ENCODE measurements at places on chromosomes 4 and X.

DNA sequence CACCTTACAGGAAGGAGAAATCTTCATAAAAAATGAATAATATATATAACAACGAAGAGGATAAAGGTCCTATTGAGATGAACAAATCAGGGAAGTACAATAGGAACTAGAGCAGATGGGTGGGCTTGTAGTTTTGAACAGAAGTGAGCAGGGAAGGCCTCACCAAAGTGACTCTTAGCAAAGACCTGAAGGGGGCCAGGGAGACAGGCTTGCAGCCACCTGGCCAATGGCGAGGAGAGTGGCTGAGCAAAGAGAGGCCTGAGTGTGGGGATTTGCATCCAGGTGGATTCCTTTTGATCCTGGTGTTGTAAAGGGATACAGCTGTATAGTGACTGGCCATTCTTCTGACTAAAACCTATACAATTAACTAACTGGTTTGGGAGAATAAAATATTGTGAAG is 354.1 kb downstream of the CAMK2D start:
- DNase-seq: no peak

- DNase-seq: no peak
These were observed 57.3 kb upstream of the AP1S2 start for GRCh38 chrX:15911734-15912550.

- DNase-seq: no peak
These were observed 17.1 kb downstream of the MSANTD1 start for GRCh38 chr4:3266076-3266475.

GRCh38 chr4:138894011-138894410 is 121.6 kb upstream of the NOCT start:
- DNase-seq: no peak

GRCh38 chrX:1041091-1041490 is 171.4 kb downstream of the CRLF2 start:
- DNase-seq: no peak

GRCh38 chr4:81343536-81343935 is 128.2 kb downstream of the RASGEF1B start:
- DNase-seq: no peak

GRCh38 chr4:170089274-170089667 is 485 bp downstream of the AADAT start:
- DNase-seq: no peak

DNA sequence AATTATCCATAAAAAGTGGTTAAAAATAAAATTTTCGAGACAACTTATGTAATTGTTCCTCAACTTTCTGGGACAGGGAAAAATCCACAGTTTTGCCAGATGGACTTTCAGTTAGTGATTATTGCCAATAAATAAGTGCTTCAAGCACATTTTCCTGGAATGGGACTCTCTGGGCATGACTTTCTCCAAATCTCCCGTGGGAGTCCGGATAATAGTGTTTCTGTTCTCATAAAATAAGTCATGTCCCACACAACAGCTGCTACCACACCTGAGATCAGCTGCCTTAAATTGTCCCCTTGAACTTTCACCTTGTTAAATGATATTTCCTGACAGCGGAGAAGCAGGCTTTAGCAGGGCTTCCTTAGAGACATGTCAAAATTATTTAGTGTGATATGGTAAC is 133.4 kb upstream of the NAP1L5 start:
- DNase-seq: no peak

DNA sequence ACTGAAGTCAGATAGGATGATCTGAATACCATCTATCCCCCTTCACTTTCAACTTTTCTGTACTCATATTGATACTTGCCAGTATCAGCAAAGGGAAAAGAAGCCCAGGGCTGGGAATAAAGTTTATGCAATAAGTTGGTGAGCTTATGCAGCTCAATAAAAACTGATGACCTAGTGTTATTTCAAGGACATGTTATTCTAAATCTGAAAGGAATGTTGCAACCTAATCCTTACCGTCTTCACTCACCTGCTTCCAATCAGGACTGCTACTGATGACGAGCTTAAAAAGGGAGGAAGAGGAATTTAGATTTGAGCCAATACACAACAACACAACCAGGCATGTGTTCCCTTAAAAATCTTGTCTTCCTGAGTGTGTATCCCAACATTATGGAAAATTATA is 419.9 kb downstream of the SPRY1 start:
- no peak for DNase-seq

- DNase-seq: no peak
These were observed 67.8 kb downstream of the ZNF674 start for GRCh38 chrX:46477435-46477834.

- no peak for DNase-seq
These were observed 104.8 kb upstream of the CXCL13 start for GRCh38 chr4:77500801-77501200.

DNA sequence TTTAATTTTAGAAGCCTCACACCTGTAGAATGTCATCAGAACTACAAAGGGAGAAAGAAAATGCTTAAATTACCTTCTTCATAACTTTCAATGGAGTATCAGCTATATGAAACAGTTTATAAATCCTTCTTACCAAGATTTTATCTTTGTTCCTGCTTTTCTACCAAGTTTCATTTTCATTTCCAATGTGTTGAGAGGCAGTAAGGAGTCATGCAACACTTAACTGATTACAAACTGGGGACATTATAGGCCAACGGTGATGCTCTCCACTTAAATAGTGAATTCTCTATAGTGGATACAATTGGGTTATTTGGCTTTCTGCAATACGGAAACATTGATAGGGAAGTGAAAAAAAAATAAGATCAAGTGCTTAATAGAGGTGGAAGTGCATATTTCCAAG is 145.2 kb upstream of the FTHL17 start:
- no peak for DNase-seq

DNA sequence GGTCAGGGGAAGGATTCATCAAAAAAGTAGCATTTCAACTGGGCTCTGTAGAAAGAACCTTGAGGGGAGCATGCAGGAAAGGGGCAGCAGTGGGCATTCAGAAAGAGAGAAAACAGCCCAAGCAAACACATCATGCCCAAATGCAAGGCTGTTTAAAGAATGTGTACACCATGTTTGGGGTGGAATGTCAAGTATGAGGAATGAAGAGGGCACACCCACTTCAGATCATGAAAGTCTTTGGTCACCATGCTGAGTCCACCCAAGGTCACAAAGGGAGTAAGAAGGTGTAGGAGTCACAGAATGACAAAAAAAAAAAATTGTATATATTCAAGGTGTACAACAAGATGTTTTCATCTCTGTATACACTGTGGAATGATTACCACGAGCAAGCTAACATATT is 9.4 kb downstream of the S100G start:
- no peak for DNase-seq

- DNase-seq: no peak
These were observed 68.5 kb downstream of the CEP44 start for GRCh38 chr4:174352061-174352819.

DNA sequence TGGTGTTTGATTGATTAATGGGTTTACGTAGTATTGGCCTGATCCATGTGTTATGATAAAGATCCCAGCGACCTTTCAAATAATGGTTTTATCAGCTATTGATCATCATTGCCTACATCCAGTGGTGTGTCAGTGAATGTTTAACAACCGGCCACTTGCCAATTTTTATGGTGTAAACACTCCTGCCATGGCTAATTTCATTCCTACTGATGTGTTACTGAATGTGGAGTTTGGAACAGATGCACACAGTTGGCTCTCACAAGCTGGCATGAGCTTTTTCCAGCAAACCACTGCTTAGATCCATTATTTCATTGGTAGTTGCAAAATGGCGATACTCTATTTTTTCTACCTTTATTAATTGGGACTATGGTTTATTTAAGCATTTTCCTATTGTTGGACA is 139.9 kb downstream of the REPS2 start:
- no peak for DNase-seq

DNA sequence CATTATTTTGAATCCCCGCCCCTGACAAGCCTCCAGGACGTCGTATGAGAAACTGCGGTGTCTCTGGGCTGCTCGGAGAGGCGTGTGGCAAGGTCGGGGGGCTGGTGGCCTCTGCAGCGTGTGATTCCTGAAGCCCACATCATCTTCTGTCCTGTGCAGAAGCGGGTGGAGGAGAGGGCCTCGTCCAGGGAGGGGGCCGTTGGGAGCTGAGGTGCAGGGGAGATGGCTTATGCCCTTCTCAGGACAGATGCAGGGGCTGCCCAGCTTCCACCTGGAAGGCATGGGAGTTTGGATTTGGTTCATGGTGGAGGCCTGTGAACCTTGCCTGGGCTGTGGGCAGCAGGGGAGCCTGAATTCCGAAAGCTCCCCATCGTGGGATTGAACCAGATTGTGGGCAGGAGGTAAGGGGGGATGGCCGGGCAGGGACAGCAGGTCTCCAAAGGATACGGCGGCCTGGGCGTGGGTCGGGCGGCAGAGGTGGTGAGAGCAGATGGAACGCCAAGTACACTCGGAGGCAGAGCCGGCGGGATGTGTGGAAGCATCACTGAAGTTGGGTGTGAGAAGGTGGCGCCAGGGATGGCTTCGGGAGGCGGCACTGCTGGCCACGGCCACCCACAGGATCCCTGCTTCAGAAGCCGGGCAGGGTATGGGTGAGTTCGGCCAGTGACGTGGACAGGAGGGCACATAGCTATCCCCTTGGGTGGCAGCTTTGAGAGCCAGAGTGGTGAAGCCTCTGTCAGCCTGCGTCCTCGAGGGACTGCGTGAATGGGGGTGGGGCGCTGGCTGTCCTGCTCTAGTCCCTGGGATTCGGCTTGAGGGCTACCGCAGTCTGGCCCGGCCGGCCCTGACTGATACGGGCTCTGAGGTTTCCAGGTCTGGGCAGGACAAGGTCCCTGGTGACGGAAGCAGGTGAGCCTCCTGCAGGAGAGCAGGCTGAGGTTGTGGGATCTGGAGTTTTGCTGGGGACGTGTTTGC is 76.3 kb upstream of the ADRA2C start:
- DNase-seq: no peak

- DNase-seq: no peak
These were observed 15.8 kb downstream of the SYNPO2 start for GRCh38 chr4:118904418-118904817.

GRCh38 chr4:37567836-37568235 is 118.3 kb downstream of the RELL1 start:
- no peak for DNase-seq

GRCh38 chr4:109848501-109848900 is 594 bp downstream of the LRIT3 start:
- no peak for DNase-seq

- DNase-seq: no peak
These were observed 72.4 kb downstream of the PALLD start for GRCh38 chr4:168569066-168569930.

- no peak for DNase-seq
These were observed 162.4 kb upstream of the GPRIN3 start for GRCh38 chr4:89469930-89470375.

DNA sequence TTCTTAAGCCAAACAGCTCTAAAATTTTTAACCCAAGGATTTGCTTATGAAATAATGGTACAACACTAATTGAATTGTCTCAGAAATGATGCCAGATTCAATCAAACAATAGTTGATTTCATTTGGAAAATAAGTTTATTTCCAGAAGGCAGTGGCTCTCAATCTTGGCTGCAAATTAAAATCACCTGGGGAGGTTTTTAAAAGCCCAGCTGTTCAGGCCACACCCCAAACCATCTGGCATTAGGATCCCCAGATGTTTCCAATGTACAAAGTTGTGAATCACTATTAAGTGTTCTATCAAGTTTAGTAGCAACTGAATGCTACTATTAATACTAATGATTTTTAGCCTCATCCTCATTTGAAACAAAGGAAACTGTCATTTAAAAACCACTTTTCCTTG is 22.2 kb downstream of the TMEM184C start:
- no peak for DNase-seq

GRCh38 chr4:59122626-59123025 is 2012.4 kb upstream of the IGFBP7 start:
- DNase-seq: no peak

DNA sequence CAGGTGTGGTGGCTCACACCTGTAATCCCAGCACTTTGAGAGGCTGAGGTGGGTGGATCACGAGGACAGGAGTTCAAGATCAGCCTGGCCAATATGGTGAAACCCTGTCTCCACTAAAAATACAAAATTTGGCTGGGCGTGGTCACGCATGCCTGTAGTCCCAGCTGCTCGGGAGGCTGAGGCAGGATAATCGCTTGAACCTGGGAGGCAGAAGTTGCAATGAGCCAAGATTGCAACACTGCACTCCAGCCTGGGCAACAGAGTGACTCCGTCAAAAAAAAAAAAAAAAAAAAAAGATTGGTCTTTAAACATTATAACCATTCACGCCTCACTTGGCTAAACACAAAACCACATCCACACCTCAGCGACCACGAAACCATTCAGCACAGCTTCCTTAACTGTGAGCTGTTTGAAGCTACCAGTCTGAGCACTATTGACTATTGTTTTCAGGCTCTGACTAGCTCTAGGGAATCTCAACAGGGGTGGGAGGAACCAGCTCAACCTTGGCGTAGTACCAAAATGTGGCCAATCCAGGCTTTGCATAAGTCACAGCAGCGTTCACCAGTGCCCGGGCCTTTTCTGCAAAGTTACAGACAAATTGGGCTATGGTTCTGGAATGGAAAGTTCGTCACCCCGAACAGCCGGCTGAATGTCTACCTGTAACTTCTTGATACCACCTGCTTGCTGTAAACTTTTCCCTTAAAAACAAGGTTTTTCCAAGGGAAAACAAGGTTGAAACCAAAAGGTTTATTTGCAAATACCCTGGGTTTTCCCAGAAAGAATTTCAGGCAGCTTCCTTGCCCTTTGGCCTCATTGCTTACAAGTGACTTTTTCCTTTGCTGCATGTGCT is 73.6 kb upstream of the DHX15 start:
- DNase-seq: no peak

DNA sequence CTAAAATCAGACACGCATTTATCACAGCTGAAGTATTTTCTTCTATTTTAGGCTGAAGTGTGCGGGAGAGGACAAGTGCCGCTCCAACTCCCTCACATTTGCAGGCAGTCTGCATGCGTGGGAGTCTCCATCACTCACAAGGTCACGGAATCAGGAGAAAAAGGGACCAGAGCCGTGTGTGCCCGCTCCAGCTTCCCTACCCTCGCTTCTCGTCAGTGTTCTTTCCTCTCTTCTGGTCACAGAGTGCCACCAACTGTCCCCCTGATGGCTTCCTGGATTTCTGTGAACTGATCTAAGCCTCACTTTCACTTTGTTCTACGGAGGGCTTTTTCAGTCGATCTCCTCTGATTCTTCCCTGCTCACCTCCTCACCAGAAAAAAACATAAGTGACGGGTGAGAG is 407.4 kb upstream of the AADAT start:
- DNase-seq: no peak

- DNase-seq: no peak
These were observed 76.7 kb downstream of the SH3BGRL start for GRCh38 chrX:81278616-81279015.

GRCh38 chr4:116501954-116502353 is 583.4 kb downstream of the TRAM1L1 start:
- DNase-seq: no peak

DNA sequence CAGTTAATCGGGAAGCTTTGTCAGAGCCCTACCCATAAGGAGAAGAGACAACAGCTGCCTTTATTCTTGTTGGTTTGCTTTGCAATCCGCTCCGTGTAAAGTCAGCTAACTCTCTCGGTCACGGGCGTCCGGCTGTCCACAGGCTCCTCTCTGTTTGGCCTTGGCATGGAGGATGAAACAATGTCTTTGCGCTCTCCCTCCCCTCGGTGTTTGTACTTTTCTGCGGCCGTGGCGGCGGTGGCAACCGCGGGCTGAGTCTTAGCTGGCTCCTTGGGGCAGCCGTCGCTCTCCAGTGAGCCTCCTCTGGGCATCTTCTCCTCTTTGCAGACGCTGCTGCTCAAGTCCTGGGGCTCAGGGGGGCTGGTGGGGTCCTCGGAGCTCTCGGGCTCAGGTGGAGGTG is 10.6 kb upstream of the IRAK1 start:
- DNase-seq: no peak
